ENCODE measurements at places on chromosomes 13 and 19.

DNA sequence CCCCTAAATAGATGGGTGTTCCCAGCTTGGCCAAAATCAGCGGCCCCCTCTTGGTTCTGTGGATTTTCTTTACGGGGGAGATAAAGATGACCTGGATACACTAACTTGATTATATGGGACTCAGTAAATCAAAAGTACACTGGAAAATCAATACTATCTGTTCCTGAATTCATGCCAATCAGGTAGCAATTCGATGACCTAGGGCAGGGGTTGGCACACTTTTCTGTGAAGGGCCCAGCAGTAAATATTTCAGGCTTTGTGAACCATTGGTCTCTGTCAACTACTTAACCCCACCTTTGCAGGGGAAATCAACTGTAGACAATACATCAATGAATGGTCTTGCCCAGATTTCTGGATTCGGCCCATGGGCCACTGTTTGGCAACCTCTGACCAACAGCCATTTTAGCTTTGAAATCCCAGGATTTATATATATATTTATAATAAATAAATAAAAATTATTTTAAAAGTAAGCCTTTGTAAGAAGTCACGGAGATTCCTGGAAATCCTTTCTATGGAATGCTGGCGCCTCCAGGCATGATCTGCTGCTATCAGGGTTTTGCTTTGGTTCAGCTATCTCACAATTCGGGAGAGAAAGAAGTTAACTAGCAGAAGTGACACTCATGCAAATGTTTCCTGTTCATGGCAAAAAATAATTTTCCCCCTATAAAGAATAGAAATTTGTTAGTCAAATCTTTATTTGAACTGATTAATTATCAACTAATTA, 32.8 kb downstream of the SLC15A1 start:
- DNase-seq, result no peak

- no peak for DNase-seq
Observed at GRCh38 chr19:54893406-54893805, 12.5 kb upstream of the NCR1 start.

DNA sequence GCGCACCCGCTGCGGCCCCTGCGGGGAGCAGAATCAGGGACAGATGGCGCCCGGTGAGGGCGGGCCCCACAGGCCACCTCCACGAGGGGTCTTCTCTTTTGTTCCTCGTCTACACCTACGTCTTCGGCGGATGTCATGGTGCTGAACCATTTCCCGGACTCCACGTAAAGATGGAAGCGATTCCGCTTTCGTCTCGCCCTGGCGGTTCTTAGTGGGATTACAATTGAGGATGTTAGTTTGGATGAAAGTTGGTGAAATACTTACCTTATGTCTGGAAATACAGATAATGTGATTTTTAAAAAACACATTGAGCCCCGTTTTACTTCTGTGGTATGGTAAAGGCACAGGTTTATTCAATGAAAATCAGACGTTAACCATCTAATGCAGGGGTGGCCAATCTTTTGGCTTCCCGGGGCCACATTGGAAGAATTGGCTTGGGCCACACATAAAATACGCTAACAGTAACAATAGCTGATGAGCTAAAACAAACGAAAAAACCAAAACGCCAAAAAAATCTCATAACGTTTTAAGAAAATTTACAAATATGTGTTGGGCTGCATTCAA, 1.4 kb upstream of the ZMYM5 start:
- DNase-seq, result peak; percentile 82

DNA sequence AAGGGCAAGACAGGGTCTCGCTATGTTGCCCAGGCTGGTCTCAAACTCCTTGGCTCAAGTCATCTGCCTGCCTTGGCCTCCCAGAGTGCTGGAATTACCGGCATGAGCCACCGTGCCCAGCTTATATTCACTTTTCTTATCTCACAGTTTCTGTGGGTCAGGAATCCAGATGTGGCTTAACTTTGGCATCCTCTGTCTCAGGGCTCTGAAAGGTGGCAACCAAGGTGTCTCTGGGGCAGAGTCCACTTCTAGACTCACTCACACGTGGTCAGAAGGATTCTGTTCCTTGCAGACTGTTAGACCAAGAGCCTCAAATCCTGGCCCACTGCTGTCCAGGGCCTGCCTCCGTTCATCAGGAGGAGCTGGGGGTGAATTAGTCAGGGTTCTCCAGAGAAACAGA, 7.6 kb upstream of the LMNB2 start:
- DNase-seq, result no peak

DNA sequence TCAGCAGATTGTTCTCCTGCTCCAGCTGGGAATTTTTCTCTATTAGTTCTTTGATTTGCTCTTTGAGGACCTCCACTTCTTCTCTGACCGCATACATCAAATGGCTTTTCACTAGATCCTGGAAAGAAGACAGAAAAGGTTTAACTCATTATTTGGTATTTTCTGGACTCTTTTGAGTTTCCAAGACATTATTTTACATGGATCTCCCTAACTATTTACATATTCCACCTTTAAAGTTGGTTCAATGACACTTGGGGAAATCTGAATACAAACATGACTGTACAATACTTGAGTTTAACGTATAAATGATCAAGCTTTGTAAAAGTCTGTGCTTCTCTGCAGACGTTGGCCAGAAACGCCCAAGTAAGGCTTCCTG, 61.1 kb downstream of the SERP2 start:
- no peak for DNase-seq

DNA sequence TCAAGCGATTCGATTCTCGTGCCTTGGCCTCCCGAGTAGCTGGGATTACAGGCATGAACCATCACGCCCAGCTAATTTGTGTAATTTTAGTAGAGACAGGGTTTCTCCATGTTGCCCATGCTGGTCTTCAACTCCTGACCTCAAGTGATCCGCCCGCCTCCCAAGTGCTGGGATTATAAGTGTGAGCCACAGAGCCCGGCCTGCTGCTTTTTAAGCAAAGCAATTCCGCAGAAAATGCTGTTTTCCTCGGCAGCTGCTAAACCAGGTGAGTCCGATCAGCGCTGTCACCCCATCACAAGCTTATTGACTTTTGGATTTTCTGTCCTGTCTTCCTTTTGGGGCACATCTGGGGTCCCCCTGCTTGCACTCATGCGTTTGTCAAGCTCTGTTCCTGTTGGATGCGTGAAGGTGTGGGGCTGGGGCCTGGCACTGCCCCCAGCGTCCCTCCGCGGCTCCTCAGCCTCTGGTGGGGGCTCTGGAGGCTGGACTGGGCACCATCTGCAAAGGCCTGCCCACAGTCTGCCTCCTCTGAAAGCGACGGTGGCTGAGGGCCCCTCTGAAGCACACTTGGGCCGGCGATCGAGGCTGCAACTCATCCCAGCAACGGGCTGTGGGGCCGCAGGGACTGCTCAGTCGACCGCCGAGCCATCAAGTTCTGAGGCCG, 25.7 kb downstream of the CEBPG start:
- DNase-seq, result no peak

- peak; percentile 68 for DNase-seq
Observed at GRCh38 chr13:113996912-113997745, 23.3 kb upstream of the C13orf46 start.

DNA sequence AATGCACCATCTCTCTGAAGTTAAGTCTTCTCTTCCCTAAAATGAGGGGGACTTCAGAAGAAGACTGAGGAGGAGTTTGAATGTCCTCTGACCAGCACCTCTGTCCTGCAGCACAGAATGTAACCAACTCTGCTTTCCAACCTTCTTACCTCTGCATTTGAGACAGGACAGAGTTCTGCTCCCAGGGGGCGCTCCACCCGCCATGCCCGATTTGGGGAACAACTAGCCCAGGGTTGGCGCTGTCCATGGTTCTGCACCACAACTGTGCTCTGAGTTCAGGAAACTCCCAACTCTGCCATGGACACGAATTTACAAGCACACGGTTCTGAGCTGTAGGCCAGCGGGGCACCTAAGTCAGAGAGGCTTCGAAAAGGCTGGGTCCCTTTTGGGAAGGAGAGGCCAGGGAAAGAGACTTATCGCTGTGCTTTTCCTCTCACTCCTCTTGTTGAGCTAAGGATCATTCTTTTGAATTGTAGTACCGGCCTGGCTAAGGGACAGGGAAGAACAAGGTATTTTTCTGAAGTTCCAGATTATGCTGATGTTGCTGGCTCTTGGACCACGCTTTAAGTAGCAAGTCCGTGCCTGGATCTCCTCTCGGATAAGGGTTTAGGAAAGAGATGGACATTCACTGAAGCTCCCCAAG, 22.2 kb downstream of the SIGLEC5 start:
- DNase-seq, result peak; percentile 90

- no peak for DNase-seq
Observed at GRCh38 chr19:56304243-56304642, 10.4 kb downstream of the ZSCAN5A start.

GRCh38 chr13:19172007-19172646, 9.5 kb downstream of the TUBA3C start:
- DNase-seq, result no peak

DNA sequence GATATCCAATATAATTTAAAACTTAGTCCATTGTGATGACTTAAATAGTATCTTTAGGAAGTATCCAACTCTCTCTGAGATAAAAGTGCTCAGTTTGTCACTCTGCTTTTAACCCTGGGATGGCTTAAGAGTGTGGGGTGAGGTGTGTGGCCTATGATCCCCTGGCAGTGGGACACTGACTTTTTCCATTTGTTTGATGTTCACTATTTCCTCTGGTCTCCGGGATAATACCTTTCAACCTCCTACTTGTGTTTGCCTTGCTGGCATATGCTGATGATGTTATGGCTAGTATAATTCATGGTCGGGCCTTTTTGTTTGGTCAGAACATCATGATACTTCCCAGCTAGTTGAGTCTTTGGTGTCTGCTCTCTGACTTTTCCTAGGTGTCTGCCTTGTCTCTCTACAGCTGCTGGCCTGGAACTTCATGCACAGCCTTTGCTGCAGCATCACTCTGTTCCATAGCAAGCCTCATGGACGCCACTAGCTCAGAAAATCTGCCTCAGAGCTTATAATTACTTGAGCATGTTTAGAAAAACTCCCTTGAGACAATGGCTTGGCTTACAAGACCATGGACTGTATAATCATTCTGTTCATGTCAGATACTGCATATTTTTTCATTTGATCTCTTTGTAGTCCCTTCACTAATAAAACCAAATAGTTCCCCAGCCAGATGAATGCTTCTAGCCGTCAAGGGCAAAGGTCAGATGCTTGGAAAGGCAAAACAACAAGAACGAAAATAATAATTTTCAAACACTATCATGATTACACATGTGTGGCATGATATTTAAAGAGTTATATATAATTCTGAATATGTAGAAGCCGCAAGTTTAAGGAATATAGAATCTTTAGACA, 75.2 kb downstream of the WDFY2 start:
- DNase-seq, result no peak

DNA sequence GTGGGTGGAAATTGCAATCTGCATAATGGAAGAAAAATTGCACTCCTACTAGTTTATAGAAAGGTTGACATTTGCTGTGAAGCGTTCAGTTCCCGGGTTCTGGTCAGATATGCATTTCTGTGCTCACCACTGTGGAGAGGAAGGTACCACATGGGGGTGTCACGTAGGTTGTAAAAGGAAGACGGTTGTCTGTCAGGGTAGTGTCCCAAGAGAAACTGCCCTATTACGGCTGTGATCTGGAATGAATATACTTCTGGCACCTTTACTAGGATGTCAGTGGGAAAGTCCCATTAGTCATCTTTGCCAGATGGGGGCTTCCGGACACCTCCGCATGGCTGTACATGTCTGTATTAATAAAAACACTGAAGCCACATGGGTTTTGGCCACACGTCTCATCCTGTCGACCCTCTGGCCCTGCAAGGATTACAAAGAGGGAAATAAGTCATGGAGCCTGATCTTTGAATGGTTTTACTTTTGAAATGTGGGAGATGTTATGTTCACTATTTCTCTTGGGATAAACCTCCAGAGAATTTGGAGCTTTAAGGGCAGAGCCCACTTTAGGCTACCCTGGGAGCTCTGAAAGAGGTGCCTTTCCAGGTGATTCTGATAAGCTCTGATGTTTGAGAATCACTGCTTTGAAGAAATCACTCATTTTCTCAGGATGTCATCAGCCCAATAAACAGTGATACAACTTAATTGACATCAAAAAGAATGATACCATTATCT, 133.9 kb downstream of the AKAP11 start:
- peak; percentile 10 for DNase-seq

DNA sequence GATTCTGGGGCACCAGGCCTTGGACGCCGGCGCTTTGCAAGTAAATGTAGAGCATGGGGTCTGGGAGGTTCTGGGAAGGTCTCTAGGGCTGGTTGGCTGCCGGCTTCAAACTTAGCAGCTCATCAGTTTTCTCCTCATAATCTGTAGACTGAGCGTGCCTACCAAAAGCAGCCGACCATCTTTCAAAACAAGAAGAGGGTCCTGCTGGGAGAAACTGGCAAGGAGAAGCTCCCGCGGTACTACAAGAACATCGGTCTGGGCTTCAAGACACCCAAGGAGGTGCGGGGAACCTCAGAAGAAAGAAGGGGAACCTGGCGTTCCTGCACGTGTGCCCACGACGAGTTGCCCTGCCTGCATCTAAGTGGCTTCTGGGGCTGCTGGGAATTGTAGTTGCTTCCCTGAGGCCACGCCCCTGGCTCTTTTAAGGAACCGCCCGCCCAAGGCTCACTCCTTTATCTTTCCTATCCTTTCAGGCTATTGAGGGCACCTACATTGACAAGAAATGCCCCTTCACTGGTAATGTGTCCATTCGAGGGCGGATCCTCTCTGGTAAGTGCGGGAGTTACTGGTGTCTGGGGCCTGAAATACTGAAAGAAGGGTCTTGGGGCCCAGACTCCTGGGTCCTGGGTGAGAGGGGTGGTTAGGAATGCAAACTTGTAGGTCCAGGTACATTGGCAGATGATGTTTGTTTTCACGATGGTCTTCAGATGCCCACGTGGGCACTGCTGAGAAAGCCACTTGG, 984 bp downstream of the RPS11 start:
- DNase-seq, result peak; percentile 65

DNA sequence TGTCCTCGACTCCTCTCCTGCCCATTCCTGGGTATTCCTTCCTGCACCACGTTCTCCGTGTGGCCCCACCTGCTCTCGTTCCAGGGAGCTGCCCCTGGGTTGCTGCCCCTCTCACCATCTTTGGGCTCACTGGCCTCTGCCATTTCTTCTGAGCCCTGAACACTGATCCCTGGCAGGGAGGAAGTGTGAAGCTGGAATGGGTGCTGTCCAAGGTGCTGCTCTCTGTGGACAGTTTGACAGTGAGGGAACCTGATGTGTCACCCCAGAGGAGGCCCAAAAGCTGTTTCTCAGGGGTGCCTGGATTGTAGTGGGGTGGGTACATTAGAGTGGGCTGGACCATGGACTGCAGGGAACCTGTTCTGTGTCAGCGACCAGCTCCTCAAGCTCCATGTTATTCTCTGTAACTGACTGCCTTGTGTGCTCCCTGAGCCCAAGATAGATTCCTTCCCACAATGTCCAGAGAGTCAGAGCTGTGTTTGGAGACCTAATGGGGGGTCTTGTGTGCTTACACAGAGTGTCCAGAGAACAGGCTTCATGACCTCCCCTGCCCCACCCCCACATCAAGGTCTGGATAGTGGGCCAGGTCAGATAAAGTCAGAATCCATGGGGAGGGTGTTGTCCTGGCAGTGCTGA, 7.2 kb upstream of the CEACAM8 start:
- peak; percentile 44 for DNase-seq

GRCh38 chr13:26128676-26129075, 76.9 kb upstream of the SHISA2 start:
- DNase-seq, result no peak

GRCh38 chr13:93740334-93740733, 513.7 kb downstream of the GPC6 start:
- DNase-seq, result no peak

Data from PC-3 (cell line).